ENCODE measurements at places on chromosomes 3 and 15. TPM values are rescaled to one million over a fixed set of nuclear protein-coding genes. Genes with fewer than 3 reads are reported as not detected.

ZNF80 gene
- not detected for total RNA-seq

STRC gene
- total RNA-seq: 1.1 TPM

SPTBN5 gene
- 1.3 TPM for total RNA-seq

IMPG2 gene
- total RNA-seq: 0.81 TPM

GOLGA6B gene
- total RNA-seq: not detected

IL17RE gene
- total RNA-seq: 11.9 TPM

C3orf62 gene
- 15.0 TPM for total RNA-seq

OXTR gene
- total RNA-seq: 55.1 TPM

FANCD2OS gene
- total RNA-seq: not detected

TM4SF4 gene
- total RNA-seq: not detected

TMCO5A gene
- not detected for total RNA-seq

STAC gene
- total RNA-seq: 62.3 TPM

ERICH6 gene
- total RNA-seq: not detected

CRBN gene
- total RNA-seq: 80.6 TPM

RLBP1 gene
- not detected for total RNA-seq

LMAN1L gene
- total RNA-seq: not detected

DCBLD2 gene
- total RNA-seq: 33.8 TPM

FAM81A gene
- total RNA-seq: 0.14 TPM
